Neural progenitor cell (in vitro differentiated cells): ENCODE measurements at places on chromosomes 2 and 18. TPM values are rescaled to one million over a fixed set of nuclear protein-coding genes. Genes with fewer than 3 reads are reported as not detected.

Gene SPP2
- not detected in 2 replicates for total RNA-seq

Gene CNDP1
- total RNA-seq, result not detected in 2 replicates

Gene RNF103
- 15.9 and 26.5 TPM in 2 replicates for total RNA-seq

Gene MBD2
- total RNA-seq, result 36.5 and 42.1 TPM in 2 replicates

Gene RASGRP3
- not detected in 2 replicates for total RNA-seq

DNA sequence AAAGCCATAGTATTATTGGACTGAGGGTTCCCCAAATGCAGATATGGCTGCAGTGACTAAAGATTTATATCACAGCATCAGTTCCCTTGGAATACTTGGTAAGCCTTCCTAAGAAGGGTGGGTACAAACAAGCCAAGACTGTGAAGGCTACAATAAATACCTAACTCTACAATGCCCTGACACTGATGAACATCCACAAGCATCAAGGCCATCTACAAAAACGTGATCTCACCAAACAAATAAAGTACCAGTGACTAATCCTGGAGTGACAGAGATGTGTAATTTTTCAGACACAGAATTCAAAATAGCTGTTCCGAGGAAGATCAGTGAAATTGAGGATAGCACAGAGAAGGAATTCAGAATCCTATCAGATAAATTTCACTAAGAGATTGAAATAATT, 254.5 kb downstream of the PARD3B start:
- DNase-seq, result no peak

DNA sequence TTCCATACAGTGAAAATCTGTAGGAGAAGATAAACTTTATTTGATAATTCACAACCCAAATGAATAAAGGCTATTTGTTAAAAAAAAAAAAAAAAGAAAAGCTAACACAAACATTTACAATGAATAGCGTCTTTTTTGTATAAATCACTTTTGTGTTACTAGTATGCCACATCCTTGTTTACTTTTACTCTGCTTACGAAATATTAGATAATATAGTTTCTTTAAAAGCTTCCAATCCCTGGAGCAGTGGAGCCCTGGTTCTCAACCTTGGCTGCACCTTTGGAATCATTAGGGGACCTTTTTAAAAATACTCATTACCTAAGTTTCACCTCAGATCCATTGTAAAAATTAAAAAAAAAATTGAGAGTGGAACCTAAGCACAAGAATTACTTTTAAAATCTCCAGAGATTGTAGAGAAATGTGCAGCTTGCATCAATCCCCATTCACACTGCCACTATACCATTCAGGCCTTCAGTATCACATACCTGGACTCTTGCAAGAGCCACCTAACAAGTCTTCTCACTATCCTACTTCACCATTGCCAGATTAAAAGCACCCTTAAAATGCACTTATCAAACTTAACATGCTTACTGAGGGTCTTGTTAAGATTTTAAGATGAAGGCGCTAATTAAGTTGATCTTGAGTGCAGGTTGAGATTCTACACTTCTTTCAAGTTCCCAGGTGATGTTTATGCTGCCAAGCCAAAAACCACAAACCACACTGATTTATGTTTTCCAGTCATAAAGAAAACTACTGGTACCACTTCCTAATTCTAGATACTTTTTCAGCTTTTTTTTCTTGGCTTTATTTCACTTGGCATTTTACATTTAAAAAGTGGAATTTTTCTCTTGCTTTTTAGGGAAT, 59.7 kb upstream of the ZC3H15 start:
- no peak for DNase-seq

DNA sequence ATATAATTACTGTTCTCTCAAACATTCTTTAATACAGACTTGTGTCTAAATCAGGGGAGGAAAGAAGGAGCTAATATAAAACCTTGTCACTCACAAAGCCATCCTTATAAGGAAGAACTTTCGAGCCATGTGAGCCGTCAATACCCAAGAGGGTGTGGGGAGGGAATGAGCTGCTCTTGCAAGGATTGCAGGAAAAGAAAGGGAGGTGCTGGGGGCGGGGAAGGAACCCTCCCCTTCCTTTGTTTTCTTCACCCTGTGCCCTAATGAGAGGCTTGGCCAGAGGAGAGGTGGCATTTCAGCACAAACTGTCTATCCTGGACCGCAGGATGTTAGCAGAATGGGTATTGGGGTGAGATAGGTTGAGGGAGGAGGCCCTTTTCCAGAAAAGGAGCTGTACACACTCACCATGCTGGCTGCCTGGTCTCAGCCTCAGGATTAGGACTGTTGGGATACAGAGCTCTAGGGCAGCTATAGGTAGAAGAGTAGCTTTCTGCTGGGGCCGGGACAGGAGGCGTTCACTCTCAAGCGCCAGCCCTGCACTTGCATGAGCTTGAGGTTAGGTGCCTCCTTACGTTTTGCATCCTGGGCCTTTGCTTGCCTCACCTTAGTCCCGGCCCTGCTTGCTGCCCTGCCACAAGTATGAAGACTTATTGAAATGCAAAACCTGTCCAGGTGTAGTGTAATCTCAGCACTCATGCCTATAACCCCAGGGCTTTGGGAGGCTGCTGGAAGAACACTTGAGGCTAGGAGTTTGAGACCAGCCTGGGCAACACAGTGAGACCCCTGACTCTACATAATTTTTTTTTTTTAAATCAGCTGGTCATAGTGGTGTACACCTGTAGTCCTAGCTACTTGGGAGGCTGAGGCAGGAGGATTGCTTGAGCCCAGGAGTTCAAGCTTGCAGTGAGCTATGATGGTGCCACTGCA, 190.5 kb downstream of the LOXHD1 start:
- peak; percentile 81 for DNase-seq

DNA sequence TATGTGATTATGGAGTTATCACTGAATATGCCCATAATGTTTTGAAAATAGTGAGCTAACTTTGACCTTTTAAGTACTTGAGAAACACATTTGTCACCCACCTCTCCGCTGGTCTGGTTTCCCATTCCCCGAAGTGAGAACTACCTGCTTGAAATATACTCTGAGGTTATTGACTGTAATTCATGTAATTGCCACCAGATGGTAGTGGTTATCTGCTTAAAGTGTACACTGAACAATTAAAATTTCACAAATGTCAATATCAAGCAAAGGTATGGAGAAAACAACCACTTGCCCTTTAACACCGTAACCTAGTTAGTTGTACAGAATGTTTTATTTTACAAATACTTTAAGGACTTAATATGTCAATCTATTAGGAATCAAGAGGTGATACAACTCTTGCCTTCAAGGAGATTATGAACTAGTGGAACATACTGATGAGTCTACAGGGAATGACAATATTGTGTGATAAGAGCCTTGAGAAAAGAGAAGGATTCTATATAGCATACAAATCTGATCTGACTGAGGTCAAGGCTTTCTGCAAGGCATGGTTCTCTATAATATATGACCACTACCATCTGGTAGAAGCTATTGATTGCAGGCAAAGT, 316.8 kb upstream of the KCNH7 start:
- DNase-seq, result peak; percentile 48

DNA sequence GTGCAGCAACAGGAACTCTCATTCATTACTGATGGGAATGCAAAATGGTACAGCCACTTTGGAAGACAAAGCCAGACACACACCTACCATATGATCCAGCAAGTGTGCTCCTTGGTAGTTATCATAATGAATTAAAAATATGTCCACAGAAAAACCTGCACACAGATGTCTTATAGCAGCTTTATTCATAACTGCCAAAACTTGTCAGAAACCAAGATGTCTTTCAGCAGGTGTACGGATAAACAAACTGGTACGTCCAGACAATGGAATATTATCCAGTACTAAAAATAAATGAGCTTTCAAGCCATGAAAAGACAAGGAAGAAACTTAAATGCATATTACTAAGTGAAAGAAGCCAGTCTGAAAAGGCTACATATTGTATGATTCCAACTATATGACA, 50.4 kb downstream of the CHMP3 start:
- DNase-seq, result no peak

DNA sequence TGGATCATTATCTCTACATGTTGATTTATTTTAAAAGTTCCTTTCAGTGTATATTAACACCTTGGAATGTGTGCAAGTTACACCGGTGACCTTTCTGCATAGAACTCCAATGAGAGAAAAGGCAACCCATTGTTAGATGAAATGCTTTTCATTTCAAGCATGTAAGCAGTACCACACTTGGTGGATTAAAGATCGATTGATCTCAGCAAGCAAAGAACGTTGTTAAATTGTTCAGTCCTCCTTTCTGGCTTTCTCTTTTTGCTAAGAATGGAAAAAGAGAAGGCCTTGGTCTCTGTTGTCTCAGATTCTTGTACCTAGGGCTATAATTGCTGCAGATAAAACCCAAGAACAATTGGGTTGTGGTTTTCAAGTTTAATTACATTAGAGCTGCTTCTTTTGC, 843.0 kb downstream of the DPP10 start:
- peak; percentile 45 for DNase-seq

GRCh38 chr2:166088634-166089033, 39.2 kb downstream of the SCN1A start:
- no peak for DNase-seq

GRCh38 chr2:29804671-29805070, 116.7 kb downstream of the ALK start:
- DNase-seq, result no peak

DNA sequence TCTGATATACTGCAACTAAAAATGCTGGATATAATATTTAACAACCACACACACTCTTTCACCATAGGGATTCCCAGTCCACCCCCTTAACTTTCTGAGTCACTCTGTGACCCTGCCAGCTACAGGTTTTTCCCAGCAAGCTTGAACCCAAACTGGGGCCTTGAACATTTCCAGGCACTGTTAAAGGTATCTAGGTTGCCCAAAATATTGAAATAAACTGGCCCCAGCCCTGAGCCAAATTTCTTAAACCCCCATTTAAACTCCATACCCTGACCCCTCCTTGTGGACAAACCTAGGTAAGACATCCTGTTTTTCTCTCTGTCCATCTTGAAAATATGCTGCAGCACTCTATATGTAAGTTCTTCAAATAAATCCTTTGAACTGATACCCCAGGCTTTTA, 19.7 kb upstream of the DCTN1 start:
- DNase-seq, result peak; percentile 45

GRCh38 chr2:26666671-26667070, 25.5 kb upstream of the CIB4 start:
- DNase-seq, result no peak

GRCh38 chr18:10514082-10514481, 11.7 kb upstream of the NAPG start:
- no peak for DNase-seq

DNA sequence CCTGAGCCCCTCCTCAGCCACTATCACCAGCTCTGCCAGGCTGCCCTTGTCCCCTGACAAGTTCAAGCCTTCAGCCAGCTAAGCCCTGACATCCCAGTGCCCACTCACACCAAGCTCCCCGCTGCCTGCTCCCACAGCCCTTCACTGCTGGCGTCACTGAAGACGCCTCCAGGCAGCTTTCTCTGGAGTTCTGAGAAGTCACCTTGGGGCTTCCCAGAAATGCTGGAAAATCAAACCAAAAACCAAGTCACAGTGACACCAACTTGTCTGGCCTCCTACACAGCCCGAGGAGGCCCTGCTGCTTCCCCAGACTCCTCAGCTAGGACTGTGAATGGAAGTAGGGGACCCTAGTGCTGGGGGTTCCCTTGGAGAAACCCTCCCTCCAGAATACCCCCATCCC, 2.2 kb upstream of the TNS1 start:
- DNase-seq, result no peak

DNA sequence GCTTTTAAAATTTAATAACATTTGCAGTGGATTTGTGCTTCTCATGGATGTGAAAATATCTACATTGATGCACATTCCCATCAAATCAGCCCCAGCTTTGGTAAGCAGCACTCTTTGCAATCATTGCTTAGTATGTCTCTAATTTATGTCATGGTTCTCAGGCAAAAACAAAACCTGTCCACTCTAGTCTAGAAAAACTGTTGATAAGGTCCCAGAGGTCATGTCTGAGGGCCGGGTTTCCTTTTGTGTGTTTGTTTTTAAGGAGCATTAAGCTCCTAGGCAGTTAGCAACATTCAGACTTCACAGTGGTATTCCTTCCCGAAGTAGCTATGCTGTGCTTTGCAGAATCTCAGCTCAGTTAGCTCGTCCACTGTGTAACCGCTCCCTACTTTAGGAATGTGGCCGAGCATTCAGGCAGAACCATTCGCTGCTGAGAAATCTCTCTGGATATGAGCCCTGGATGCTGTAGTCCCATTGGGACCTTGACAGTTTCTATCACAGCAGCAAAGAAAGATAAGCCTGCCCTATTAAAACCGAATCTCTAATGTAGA, 4.0 kb downstream of the DIPK1C start:
- peak; percentile 92 for DNase-seq

- DNase-seq, result no peak
Measured at GRCh38 chr2:70828914-70829824, 6.4 kb downstream of the CD207 start.

DNA sequence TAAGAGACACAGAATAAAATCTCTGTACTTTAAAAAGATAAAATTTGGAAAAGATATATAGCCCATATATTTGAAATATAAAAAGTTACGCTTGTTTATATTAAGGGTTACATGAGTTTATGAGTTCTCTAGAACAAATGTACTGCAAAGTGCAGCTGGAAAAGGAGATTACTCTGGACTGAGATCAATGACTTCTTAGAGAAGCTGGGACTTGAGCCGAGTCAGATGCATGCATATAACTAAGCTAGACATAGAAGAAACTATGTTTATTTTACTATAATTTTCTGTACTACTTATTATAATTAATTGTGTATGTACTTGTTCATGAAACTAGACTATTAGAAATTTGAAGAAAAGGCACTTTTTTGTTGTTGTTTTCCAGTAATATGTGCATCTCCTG, 170.3 kb upstream of the NXPH2 start:
- DNase-seq, result no peak
